Femur (tissue), 1 donor: ENCODE measurements at places on chromosomes 12 and 14.

DNA sequence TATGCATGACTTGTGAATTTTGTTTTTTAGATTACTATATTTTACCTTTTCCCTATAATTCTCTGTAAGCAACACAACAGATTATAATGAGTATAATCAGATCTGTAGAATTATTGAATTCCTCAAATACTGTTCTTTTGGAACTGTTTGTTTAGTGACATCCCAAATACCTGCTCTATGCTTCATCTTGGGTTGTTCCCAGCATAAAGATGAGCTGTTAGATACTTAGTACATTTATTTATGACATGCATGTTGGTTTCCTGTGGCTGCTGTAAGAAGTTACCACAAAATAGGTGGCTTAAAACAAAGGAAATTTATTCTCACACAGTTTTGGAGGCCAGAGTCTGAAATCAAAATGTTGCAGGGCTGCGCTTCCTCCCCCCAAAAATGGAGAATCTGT, 78.4 kb downstream of the PTPRR start:
- no peak for DNase-seq

- no peak for DNase-seq
Measured at GRCh38 chr14:60102389-60102788, 10.7 kb downstream of the PCNX4 start.

DNA sequence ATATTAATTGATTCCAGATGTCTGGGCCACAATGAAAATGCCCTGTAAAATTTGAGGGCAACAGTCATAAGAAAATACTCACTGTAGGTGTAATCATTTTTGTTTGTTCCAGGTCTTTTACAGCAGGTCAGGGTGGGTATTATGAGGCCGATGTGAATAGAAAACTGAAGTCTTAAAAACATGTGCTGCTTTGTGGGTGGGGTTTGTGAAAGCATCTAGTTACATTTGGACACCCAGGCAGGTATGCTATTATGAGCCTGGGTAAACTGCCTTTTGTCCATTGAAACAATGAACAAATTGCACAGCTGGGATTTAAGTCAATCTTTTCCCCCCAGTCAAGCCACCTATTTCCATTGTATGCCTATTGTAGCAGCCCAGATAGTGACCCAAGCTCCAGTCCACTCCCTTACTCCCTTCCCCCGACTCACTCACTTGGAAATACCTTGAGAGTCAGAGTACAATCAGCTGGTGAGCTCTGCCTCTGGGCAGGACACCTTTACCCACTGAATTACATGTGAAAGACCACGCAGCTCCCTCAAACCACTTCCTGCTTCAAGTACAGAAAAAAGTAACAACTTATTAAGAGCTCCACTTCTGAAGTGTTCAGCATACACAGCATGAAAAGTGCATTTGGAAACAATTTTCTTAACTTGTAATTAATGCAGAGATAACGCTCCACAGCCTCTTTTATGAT, 1.8 kb downstream of the IGF1 start:
- DNase-seq: no peak

- no peak for DNase-seq
Measured at GRCh38 chr14:25006961-25007795, 42.8 kb downstream of the STXBP6 start.

DNA sequence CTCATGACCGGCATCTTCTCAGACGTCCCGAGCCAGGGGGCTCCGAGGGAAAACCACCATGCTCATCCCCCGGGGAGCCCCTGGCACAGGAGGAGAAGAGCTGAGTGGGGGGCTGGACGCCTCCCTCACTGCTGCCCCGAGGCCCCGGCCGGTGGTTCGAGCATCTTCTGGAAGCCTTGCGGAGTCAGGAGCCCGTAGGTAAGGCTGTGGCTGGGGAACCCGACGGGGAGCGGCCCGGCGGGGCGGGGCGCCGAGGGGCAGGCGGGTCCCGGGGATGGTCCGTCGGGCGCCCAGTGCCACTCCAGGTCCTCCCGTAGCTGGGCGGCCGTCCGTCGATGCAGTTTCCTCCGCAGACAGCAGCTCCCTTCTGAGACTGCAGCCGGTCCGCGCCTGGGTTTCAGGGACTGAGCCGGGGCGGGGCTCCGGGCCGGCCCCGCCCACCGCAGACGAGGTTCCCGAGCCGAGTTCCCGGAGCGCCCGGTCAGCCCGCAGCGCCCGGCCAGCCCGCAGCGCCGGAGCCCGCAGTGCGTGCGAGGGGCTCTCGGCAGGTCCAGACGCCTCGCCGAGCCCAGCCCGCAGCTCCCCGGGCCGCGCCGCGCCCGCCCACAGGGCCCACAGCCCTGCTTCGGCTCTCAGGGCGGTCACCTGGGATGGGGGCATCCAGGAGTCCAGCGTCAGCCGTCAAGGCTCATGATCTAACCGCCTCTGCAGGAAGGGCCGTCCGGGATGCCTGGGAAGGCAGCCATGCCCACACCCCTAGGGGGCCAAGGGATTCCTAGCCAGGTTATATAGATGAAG, at the start of gene PGF:
PGF (minus strand) TSS at position 369 of the 798 bp plus-strand sequence; CDS start at position 14, 355 bp downstream.
- peak; percentile 75 for DNase-seq

DNA sequence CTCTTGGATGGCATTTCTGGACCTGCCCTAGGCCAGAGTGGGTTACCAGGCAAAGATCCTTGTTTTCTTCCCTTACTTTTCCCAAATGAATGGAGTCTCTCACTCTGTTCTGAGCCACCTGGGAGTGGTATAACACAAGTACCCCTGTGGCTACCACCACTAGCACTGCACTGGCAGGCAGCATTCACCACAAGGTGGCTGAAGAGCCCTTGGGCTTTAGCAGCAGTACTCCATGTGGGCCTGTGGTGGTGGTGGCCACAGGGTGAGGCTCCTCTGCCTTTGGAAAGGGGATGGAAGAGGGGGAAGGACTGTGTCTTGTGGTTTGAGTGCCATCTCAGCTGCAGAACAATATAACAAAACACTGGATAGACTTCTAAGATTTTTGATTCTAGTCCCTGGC, 38.1 kb upstream of the LMNTD1 start:
- DNase-seq: no peak

DNA sequence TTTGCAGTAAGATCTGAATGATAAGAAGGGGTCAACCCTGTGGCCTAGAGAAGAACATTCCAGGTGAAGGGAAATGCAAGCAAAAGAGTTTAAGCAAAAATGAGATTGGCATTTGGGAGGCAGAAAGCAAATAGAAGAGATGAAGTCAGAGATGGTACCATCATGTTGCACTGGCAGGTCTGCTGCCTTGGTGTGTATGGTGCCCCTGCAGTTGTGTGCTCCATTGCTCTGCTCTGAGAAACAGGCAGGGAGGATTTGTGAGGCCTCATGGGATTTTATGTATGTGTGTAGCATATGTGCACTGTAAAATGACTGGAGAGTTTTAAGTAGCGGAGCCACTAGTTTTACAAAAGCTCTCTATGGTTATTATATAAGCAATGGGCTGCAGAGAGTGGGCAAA, 6.6 kb downstream of the LDHB start:
- DNase-seq: no peak

- peak; percentile 78 for DNase-seq
Measured at GRCh38 chr14:64758691-64759554, 54.7 kb downstream of the PLEKHG3 start.

DNA sequence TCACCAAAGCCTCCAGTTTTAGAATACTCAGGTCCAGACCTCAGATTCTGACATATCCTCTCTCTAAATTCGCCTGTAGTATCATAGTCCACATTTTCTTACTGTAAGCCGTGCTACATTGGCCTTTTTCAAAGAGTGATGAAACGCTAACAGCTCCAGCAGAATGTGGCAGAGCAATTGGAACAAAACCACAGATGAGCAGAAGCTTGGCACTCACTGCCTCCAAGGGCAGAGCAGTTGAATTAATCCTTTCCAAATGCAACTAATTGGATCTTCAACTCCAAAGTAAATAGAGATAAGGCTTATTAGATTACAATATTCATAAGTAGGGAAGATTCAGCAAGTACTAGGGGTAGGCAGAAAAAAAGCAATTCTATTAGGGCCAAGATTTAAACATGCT, 128.3 kb downstream of the SLC35F4 start:
- DNase-seq: no peak

GRCh38 chr14:69317102-69317755, 57.3 kb downstream of the GALNT16 start:
- DNase-seq: peak; percentile 71

GRCh38 chr14:69087061-69087461, 65.9 kb downstream of the DCAF5 start:
- DNase-seq: no peak

- no peak for DNase-seq
Measured at GRCh38 chr12:125133616-125134015, 68.4 kb downstream of the AACS start.

GRCh38 chr12:132888852-132889251, 1.4 kb upstream of the CHFR start:
- DNase-seq: no peak

GRCh38 chr14:104280902-104281767, 142.7 kb downstream of the KIF26A start:
- DNase-seq: peak; percentile 12

DNA sequence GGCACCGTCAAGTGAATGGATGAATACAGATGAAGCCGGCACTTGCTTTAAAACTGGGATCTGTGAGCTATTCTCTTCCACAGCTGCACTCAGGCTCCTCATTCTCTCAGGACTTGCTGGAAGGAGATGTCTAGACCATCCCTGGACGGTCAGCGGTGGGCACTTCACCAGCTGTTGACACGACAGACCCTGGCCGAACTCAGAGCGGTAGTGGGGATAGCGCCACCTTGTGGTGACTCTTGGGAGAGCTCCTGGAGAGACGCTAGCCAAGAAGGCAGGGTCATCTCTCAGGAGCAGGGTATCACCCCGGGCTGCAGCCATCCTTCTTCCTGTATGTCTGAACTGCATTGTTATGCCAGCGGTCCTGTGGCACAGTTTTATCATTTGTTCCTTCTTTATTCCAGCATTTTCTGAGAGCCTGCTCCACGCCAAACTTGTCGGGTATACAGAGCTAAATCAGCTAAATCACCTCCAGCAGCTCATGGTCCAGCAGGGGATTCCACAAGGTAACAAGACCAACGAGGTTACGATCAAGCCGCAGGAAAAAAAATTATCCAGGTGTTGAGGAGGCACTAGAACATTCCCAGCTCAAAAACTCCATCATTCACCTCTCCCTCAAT, 10.0 kb downstream of the WNT1 start:
- DNase-seq: peak; percentile 74

GRCh38 chr12:14885718-14886221, at the start of gene MGP:
Gene MGP, minus strand, starts transcription at chr12:14885854. Its CDS starts 63 bp downstream, at chr12:14885791.
- peak; percentile 85 for DNase-seq

DNA sequence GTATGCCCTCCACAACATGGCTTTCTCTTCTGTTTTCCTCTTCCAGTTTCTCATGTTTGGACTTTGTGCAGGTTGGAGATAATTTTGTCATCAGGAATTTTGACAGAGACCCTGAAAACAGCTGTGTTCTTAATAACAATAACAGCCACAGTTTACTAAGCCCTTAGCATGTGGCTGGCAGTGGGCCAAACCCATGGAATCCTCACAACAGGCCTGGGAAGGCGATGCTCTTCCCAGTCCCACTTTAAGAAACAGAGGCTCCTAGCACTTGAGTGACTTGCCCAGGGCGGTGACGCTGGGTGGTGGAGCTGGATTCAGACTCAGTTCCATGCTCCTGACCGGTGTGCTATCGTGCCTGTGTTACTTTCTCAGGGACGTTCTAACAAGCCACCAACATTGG, 20.1 kb upstream of the PLEKHG3 start:
- peak; percentile 70 for DNase-seq

DNA sequence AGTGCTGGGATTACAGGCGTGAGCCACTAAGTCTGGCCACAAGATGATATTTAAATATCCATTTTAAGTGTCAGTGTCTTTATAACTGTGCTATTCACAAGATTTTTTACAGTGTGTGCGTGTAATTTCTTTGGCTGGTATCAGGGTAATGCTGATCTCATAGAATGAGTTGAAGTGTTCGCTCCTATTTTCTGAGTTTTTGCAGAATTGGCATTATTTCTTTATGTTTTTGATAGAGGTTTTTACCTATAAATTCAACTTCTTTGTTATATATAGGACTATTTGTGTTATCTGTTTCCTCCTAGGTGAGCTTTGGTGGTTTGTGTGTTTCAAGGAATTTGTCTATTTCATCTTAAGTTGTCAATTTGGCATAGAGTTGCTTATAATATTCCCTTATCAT, 45.6 kb downstream of the FOXN4 start:
- no peak for DNase-seq

DNA sequence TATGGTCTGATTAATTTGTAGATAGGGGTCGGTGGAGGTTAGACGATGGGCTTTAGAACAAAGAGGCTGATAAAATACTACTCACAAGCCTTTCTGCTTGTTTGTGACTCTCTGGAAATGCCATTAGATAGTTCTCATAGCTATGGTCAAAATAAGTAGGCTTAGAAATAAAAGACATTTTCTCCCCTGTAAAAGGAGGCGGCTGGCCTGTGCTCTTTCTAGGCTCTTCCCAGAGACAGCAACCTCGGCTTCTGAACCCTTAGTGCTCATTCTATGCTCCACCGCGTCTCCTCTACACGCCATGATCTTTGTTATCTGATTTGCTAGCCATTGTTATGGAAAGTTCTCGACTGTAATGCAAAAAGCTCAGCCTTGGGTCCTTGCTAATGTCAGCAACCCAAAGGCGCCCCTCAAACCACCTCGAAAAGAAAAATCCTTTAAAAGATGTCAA, 64.5 kb downstream of the CRADD start:
- no peak for DNase-seq

DNA sequence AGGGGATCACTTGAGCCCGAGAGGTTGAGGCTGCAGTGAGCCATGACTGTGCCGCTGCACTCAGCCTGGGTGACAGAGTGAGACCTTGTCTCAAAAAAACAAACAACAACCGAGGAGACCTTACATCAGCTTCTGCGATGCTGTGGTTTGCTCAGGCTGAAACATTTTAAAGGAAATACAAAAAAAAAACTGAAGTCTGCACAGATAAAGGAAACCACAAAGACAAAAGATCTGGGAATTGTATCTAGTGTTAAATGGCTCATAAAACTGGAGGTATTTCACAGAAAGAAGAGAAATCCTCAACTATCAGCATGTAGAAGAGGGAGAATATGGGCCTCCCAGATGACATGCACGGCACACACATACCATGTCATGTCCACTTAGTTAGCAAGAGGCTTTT, 60.3 kb upstream of the VPS33A start:
- no peak for DNase-seq

DNA sequence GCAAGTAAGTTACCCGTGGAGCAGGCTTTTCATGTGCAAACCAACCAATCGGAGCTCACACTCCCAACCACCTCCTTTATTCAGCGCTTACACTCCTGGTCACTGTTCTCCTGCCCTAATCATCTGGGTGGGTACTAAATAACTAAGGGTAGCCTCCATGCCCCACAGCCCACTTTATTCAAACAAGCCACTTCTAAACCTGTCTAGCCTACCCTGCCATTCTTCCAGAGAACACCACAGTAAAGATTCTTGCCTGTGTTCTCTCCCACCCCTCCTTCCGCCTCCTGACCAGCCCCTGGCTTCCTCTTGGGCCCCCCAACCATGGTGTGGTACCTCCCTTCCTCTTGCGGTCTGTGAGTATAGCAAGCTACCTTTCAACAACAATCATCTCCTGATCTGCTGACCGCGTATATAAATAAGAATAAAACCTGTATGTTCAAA, 581.9 kb downstream of the VRK1 start:
- DNase-seq: no peak

DNA sequence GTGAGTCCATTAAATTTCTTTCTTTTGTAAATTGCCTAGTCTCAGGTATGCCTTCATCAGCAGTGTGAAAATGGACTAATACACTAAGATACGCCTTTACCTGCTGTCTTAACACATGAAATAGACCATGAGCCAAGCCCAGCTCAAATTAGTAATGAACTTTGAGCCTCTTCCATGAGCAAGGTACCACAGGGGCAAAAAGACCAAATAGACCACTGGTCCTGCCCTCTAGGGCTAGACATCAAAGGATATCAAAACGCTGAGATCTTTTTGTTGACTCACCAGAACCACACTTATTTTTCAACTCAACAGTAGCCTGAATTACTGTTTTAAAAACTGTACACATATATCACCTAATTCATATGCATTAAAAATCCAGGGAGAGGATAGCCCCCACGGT, 137.5 kb upstream of the NOS1 start:
- DNase-seq: no peak
